ENCODE measurements at places on chromosomes 1 and 21.

DNA sequence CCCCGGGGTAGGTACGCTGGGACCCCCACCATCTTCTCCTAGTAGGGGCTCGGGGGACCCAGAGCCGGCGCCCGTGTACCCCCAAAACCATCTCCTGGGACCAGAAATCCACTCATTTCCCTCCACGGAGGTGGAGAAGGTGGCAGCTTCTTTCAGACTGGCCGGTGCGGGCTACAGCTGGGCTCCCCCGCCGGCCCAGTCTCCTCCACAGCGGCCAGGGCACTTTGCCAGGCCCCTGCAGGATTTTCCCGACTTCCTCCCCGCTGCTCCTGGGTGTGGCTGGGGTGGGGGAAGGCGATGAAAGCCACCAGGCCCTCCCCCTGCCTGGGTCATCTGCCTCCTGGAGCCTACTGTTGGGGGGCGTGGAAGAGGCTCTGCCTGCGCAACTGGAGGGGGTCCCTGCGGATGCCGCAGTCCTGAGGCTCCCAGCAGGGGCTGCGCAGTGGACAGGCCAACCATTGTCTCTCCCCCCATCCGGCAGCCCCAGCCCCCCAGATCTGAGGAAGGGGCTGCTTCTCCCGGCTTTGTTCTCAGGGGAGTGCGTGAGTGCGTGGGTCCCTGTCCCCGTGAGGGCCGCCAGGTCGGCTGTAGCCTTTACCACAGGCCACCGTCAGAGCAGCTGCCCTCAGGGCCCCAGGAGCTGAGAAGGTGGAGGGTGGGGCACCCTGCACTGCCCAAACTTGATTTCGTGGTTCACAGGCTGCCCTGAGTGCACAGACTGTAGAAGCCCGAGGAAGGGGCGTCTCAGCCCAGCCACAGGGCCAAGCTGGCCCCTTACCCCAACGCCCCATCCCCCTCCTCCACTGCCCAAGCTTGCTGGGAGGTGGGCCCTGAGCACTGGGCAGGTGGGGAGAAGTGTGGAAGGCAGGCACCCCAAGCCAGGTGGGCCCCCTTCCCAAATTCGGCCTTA lies 1.3 kb downstream of the AGRN start:
- no peak for DNase-seq

DNA sequence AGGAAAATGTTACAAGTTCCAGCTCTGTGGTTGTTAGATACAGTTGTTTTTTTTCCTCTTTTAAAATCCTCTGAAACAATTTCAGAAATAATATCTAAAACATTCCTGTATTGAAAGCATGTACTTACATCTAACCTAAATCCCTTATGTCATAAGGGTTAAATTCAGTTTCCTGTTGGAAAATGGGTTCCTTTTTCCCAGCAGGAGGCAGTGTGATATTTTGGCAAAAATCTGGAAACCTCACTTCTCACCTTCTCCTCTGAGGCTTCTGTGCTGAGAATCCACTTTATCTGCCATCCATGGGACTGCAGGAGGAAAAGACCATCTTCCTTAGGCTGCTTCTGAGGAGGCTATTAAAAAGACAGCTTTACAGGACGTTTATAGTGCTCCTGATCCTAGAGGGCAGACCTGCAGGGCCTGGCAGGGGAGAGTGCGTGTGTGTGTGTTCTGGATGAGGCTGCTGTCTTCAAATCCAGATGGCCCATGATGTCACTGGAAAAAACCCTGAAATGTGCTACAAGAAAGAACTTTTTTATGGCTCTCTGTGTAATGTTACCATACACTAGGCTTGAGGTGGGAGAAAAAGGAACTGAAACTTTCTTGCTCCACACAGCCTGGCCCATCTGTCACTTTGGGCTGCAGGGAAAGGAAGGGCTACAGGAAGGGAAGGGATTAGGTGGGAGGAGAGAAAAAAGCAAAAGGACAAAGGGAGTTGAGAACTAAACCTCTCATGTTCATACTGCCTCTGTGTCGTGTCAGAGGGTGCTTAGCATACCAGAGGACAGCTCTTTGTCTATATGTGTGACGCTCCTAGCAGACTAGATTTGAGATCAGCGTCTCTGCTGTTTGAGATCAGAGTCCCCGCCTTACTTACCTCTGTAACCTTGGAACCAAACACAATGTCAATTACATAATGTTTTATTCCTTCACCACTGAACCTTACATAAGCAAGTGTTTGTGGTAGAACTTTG lies 379.2 kb upstream of the SPAG17 start:
- DNase-seq, result no peak

- peak; percentile 19 for DNase-seq
These were observed 520 bp downstream of the TARS2 start for GRCh38 chr1:150487763-150488115.

GRCh38 chr1:201085902-201086735 lies 26.1 kb downstream of the CACNA1S start:
- DNase-seq, result peak; percentile 30

- DNase-seq, result no peak
These were observed 42.0 kb upstream of the DUSP10 start for GRCh38 chr1:221783936-221784335.

DNA sequence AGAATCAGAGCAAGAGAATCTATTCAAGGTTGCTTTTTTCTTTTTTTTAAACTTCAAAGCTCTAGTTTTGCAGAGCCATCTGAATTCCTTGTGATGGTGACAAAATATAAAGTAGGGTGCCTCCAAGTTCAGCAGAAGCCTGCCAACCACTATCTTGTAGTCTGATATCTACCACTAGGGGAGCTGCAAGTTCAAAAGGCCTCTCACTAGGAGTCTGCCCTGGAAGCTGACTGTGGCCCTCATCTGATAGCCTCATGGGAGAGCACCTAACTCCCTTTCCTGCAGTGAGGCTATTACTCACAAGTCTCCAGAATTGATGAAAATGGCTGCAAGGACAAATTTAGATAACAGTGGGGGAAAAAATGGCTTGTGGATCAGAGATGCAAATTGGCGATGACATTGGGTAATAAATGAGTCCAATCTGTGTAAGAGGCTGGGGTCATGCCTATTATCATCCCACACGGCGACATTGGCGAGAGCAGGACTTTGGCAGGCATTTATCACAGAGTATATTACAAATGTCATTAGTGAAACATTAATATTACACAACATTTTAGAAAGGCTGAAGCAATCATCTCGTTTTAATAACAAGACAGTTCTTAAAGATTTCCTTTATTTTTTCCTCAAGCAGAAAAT lies 10.7 kb upstream of the ZP4 start:
- DNase-seq, result peak; percentile 4

DNA sequence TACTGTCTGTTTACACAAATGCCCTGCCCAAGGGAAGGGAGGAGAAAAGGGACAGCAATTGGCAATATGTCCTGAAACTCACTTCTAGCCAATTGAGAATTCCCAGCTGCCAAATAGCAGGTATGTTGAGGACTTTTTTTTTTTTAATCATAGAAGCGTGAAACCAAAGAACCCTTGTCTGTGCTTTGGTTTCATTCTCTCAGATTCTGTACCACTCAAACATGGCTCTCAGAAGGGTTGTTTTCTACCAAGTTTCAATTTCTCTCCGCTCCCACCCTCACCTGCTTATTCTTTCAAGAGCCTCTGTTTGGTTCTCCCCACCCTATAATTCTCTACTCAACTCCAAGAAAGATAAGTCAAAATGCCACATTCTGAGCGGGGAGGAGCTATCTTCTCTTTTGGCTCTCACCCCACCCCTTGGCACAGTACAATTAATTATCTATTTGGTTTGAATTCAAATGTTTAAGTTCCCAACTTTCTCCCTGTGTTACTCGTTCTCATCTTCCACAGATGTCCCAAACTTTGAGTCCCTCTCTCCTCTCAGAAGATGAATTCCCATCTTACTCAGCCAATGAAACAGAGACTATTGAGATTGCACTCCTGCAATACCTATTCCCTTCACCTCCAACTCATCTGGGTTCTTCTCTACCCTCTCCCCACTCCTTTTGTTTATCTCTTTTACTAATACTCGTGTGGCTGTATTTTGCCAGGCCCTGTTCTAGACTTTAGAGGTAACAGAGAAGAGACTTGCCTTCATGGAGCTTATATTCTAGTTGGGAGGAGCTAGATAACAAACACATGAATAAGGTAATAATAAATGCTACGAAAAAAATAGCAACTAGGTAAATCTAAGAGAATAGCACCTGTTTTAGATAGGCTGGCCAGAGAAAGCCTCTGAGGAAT lies 3.9 kb upstream of the TP53BP2 start:
- DNase-seq, result no peak

GRCh38 chr1:201149400-201149799 lies 4.9 kb downstream of the TMEM9 start:
- peak; percentile 16 for DNase-seq

GRCh38 chr1:223016381-223016780 lies 126.7 kb downstream of the TLR5 start:
- DNase-seq, result no peak

DNA sequence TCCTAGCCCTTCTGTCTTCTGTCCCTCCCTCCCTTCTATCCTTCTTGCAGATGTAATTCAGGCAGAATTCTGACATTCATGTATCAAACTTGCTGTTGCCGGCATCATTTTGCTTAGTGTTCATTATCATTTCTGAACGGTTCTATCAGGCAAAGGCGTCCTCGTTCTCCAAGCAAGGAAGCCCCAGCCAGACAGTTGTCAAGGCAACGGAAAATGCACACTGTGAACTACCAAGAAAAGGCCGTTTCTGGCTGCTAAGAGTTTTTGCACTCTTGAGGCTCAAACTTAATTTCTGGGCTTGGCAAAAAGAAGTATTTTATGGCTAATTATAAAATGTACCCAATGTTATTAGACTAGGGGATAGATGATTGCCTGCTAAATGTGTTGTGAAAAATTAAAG lies 164.7 kb upstream of the KCNJ15 start:
- DNase-seq, result no peak

GRCh38 chr21:42467140-42467983 lies 28.7 kb downstream of the RSPH1 start:
- DNase-seq, result peak; percentile 44

DNA sequence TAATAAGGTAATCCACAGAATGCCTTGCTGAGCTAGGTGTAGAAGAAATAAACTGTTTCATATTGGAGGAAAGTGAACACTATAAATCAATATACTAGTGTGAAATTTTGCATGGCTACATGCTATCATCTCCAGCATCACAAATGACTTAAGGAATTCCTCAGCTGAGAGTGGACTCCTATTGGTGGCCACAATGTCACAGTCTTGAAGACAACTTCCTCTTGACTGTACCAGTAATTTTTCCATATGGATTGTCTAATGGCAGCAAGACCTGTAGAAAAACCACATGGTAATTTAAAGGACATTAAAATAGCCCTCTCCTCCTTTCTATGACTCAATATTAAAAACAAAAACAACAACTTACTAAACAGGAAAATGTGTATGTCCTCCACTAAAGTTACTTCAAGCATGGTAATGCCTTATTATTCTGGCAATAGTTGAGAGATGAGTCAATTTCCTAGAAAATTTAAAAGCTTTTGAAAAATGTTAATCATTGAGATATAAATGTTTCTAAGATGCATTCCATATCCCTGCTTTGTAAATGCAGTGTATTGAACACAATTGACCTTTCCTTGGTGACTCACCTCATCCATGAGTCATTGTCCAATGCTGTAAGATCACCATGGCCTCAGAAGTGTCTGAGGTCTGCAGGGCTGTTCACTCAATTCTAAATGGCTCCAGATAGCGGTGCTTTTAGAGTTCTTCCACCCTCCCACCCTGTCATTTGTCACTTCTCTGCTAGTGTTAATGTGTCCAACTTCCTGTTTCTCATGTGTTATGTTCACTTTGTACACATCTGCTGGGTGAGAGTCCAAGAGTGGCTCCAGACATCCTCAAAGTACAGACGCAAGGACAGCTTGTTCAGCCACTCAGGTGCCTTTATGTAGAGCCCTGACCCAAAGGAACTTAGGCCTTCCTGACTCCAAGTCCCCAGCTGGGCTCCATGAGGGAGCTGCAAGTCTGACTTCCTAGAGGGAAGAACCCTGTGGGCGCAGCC lies 32.8 kb upstream of the DNASE2B start:
- peak; percentile 53 for DNase-seq

DNA sequence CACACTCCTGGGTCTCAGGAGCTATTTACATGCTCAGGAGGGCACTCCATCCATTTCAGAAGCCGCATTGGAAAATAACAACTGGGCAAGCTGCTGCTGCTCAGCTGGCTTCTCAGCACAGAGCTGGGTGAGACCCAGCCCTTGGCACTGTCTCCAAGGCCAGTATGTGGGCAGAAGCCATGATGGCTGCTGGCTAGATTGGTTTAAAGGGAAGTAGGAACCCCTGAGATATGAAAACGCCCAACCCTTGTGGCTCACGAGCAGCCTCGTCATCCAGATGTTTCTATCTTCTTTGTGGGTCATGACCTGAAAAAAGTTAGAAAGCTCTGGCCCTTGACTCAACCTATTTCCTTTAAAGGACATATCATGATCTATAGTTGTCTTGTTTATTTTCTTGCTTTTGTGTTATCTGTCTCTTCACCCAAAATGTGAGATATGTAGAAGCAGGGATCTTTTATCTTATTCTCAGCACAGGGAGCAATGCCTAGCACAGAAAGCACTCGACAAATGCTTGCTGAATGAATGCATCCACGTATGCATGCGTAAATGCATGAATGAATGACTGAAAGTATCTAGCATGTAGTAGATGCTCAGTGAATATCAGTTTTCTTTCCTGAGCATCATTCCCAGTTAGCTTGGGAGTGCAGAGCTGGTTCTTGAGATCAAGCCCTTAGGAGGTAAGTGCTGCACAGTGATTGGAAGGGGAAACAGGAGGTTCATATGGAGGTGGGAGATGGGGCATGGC lies 11.6 kb downstream of the MYBPH start:
- no peak for DNase-seq

- no peak for DNase-seq
These were observed 13.8 kb downstream of the TP53BP2 start for GRCh38 chr1:223831755-223832636.

DNA sequence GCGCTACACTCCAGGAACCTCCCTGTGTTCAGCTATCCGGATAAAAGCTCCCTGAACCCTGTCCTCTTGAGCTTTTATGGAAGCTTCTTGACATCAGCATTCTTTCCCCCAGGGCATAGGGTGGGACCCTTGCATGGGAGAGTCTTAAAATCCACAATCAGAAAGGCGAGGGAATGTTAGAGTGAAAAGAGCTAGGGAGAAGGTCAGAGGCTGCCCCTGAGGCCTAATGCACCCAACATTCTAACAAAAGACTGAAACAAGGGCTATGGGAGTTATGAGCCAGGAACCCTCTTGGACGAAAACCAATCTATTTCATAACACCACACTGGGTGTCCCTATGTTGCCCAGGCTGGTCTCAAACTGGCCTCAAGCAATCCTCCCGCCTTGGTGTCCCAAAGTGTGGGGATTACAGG lies 36.7 kb downstream of the NEK2 start:
- DNase-seq, result no peak

- no peak for DNase-seq
These were observed 127.9 kb downstream of the CSMD2 start for GRCh38 chr1:34037109-34037508.
